ENCODE measurements at places on chromosomes 1 and 21. TPM values are rescaled to one million over a fixed set of nuclear protein-coding genes. Genes with fewer than 3 reads are reported as not detected.

GRCh38 chr1:162079030-162079429, 9.5 kb downstream of the NOS1AP start:
- DNase-seq, result no peak

The CD101 gene
- total RNA-seq, result 1.0 TPM

The NCAM2 gene
- total RNA-seq, result 0.72 TPM

GRCh38 chr1:178376008-178376407, 120.8 kb downstream of the CLEC20A start:
- DNase-seq, result no peak

The PGBD5 gene
- total RNA-seq, result 1.1 TPM

Data from ovary (tissue), 10 donors.